ENCODE measurements at places on chromosomes 11 and 22.
A peak's percentile ranks its signal among the peaks of the same experiment; 100 is the strongest.

DNA sequence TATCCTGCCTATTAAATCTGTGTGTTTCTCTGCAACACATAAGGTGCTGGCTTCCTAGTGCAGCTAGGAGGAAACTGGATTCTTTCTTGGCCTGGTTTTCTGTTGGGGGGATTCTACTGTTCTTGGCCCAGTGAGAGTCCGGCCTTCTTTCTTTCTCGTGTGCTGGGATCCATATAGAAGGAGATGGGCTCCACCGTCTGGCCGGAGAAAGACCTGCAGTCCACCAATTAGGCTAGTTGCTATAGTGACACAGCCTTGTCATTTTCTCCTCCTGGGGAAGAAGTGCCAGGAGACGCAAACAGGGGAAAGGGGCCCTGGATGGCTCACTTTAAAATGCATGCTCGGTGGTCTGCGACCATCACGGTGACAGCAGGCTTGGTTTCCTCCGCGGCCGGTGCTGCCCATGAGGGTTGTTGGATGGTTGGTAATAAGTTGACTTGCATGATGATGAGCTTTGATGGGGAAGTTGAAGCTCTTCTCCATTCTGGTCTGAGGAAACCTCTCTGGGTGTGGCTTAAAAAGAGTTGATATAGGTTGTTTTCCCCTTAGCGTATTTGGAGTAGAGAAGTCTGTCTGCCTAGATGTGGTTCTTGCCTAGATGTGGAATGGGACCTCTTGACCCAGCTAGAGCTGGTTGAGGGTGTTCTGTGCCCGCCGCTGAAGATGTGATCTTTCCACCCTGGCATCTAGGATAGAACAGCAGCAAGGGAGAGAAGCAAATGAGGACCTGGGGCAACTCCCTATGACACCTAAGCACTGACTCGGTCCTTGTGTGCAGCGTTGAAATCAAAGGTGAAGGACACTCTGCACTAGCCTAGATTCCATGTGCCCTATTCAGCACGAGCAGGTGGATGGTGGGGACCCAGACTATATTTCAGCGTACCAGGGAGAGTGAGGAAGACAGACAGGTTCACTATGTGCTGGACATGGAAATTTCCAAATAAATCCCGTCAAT is 1335.0 kb downstream of the BRD1 start:
- DNase-seq: peak; percentile 73

- DNase-seq: peak; percentile 20
Observed at GRCh38 chr11:43269254-43269918, 42.4 kb upstream of the API5 start.

DNA sequence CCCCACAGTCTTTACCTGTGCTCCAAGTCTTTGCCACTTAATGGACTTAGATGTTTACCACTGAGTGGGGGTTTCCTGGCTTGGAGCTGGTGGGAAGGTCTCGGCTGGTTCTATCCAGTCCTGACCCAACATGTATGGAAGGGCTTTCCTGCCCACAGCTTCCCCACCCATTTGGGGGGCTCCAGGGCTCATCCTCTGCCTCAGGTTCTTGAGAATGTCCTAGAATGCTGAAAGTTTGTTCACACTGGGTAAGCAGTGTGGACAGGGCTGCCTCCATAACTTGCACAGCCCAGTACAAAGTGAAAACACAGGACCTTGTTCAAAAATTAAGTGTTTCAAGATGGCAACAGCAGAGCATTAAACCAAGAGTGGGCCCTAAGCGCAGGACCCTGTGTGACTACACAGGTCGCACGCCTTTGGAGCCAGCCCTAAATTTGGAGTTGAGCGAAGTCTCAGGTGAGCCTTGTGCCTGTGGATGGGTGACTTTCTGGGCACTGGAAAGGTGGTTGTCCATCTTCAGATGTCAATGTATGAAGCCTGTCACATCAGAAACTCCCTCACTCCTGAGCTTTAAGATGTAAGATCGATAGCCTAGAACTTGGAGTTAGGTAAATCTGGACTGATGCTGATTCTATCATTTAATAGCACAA is 72.7 kb upstream of the NARS2 start:
- no peak for DNase-seq

- DNase-seq: no peak
Observed at GRCh38 chr11:20035701-20036601, 124.3 kb downstream of the DBX1 start.

GRCh38 chr11:31325160-31325559 is 44.4 kb downstream of the DCDC1 start:
- no peak for DNase-seq

- no peak for DNase-seq
Observed at GRCh38 chr11:73218106-73218829, at the start of gene P2RY2. TSS of gene P2RY2 (plus strand) at chr11:73218281. CDS start at chr11:73234160, 15,879 bp downstream.

- no peak for DNase-seq
Observed at GRCh38 chr11:9498457-9499078, 37.8 kb downstream of the ZNF143 start.

DNA sequence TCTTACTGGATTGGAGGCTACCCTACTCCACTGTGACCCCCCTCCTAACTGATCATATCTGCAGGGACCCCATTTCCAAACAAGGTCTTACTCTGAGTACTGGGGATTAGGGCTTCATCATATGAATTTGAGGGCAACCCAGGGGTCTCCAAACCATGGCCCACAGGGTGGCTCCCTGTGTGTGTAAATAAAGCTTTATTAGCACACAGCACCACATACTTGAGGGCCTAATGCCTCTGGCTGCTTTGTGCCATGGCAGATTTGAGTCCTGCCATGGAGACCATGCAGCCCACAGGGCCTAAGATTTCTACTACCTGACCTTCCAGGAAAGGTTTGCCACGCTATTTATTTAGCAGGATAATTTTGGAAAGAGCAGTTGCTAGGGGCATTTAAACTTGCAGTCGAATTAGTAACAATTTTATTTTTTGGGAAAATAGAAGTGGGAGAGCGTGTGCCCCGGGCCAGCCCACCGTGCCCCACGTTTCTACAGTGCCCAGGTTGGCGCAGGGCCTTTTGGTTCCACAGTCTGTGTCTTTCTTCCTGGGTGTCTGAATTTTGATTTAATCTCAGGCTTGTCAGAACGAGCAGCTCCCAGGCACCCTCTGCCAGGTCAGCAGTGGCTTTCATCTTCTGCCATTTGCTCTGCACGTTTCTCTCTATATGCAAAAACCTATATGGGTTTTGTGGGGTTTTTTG is 92.3 kb downstream of the KCNQ1 start:
- DNase-seq: no peak

- no peak for DNase-seq
Observed at GRCh38 chr11:70246196-70246595, 24.3 kb upstream of the PPFIA1 start.

DNA sequence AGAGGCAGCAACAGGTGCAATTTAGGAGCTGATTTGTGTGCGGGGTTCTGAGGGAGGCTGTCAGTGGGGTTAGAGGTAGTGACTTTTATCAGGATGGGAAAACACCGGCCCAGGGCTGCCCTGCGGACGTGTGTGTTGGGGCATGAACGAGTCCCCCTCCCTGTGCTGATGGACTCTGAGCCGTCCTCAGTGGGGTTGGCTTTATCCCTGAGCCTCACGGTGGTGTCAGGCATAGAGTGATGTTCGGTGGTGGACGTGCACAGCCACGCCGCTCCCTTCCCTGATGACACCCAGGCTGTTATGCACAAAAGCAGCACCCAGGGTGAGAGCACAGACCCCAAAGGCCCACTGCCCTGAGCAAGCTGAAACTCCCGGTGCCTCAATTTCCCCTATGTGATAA is 809.1 kb downstream of the BRD1 start:
- DNase-seq: no peak

GRCh38 chr11:68460741-68461574 is at the start of gene PPP6R3:
TSS of gene PPP6R3 (plus strand) at chr11:68460752. CDS start at chr11:68537665, 76,913 bp downstream.
- no peak for DNase-seq

GRCh38 chr11:61367406-61367805 is 5.2 kb downstream of the TMEM138 start:
- no peak for DNase-seq

GRCh38 chr11:62393735-62394134 is 25.1 kb upstream of the SCGB1A1 start:
- DNase-seq: no peak

- no peak for DNase-seq
Observed at GRCh38 chr11:61254403-61255025, 13.5 kb downstream of the PGA5 start.

DNA sequence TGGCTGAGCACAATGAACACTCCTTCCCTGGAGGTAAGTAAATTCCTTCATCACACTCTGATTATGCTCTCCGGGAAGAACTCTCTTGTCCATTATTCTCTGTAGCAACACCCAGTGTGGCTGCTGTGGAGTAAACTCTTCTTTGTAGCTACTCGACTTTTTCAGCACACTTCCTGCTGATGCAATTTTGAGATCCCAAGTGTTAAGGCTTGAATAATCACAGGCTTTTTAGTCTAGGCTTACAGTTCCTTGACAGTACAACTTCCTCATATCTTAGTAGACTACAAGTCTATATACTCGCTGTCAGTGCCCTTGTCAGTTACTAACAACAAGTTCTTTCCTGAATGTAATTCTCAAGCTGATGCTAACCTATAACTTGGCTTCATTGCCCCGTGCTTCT is 301.8 kb upstream of the API5 start:
- no peak for DNase-seq

- no peak for DNase-seq
Observed at GRCh38 chr11:59208956-59209355, 3.8 kb downstream of the MPEG1 start.

- no peak for DNase-seq
Observed at GRCh38 chr11:47887910-47888569, 39.9 kb upstream of the NUP160 start.

GRCh38 chr11:78223320-78223954 is 34.7 kb downstream of the USP35 start:
- no peak for DNase-seq

- no peak for DNase-seq
Observed at GRCh38 chr22:42887120-42887519, 30.0 kb upstream of the ARFGAP3 start.

GRCh38 chr22:22945195-22945594 is 57.6 kb downstream of the IGLL5 start:
- DNase-seq: no peak

- DNase-seq: no peak
Observed at GRCh38 chr11:40037005-40037404, 1422.4 kb downstream of the LRRC4C start.

GRCh38 chr11:45405916-45406670 is 120.0 kb upstream of the SYT13 start:
- no peak for DNase-seq

DNA sequence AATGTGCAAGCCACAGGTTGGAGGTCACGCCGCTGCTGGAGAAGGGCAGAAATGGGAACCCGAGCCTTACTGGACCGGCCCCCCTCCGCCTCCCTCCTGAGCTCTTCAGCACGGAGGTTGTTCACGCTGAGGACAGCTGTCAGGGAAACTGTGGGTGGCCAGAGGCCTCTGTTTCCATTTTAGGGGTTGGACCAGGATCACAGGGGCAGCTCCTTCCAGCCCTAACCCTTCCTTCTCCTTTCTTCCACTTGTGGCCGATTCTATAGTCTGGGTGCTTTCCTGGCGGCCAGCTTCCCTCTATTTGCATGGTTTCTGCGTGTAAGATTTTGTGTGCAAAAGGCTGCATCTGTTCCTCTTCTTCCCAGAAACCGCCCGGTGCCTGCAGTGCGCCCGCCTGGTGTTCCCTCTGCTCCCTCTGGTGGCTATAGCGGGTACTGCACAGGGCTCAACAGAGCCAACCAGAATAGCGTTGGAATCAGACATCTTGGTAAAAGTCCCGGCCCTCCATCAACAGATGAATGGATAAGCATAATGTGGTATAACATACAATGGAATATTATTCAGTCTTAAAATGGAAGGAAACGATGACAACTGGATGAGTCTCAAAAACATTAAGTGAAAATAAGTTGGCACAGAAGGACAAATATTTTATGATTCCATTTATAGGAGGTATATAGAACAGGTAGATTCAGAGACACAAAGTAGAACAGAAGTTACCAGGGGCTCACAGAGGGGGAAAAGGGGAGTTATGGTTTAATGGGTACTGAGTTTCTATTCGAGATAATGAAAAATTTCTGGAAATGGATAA is 8.4 kb upstream of the SLC22A8 start:
- no peak for DNase-seq

- no peak for DNase-seq
Observed at GRCh38 chr11:114017723-114018122, 41.8 kb upstream of the ZBTB16 start.

DNA sequence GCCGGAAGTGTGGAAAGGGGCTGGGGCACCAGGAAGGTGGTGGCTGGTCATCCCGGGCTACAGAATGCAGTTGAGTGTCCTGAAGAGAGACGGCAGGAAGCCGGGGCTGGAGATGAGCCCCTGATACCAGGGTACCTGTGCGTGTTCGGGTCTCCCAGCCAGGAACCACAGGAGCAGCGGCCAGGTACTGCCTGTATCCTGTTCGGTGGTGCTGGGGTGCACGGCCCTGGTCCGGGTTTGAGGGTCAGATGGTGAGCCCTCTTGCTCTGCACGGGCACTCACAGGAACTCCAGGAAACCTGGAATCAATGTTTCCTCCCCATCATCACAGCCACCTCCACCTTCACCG is 253.1 kb upstream of the B3GAT1 start:
- DNase-seq: no peak

GRCh38 chr11:3180869-3181268 is 15.8 kb upstream of the OSBPL5 start:
- no peak for DNase-seq

GRCh38 chr11:118033443-118033842 is 43.4 kb upstream of the TMPRSS4 start:
- DNase-seq: no peak

DNA sequence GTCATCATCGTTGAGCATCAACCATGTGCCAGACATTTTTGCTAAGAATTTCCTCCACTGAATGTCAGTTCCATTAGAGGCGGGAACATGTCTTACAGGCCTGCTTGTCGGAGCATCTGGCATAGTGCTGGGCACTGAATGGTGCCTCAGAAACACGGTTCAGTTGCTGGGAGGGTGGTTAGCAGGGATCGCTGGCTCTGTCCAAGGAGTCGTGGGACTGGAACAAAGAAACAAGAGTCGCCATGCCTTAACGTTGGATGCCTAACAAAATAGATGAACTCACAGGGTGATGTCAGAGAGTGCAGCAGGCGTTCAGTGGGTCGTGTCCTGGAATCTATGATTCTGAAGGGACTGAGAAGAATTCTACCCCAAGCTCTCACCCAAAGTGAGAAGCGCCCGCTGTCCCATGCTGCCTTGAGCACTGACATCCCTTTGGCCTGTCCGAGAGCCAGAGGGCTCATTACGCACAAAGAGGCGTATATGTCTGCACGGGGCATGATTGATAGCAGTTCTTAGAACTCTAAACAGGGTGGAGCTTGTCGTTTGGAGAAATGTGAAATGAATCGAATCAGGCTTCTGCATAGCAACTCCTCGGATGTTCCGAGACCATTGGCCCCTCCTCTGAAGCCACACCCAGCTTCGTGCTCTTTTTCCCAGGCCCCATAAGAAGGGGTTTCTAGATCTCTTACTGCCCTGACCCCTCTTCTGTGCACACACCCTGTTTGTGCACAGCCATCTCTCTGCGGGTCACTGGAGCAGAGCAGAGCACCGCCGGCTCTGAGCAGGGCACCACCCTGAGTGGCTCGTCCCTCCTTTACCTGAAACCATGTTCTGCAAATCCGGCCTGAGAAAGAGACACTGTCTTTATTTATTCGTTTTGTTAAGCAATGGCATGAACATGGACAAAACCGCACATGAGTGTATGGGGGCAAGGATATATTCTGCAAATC is 113.1 kb upstream of the B3GAT1 start:
- no peak for DNase-seq

Data from cerebellar nuclear complex (tissue), 1 donor.